GM06990 (cell line): ENCODE measurements at places on chromosomes 2 and 18.

DNA sequence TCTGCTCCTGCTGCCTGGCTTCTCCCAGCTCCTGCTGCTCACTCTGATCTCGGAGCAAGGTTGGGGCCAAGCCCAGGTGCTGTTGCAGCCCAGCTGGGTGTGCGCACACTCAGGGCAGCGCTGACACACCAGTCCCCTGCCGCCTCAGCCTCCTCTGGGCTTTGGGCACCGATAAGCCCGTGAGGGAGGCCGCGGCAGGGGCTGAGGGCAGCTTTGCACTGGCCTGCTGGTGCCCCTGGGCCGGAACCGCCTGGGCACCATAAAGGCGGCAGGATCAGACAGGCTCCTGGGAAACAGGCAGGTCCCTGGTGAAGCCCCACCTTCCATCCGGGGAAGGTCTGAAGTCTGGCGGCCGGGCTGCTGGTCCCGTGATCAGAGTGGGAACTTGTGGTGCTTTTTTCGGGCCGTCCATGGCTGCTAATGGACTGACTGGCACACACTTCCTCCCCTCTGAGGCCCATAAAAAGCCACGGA is 14.1 kb upstream of the EML6 start:
- DNase-seq, result peak; percentile 10

- no peak for DNase-seq
These were observed 261.9 kb upstream of the SIX3 start for GRCh38 chr2:44679584-44679983.

GRCh38 chr18:34738175-34738894 is 28.2 kb downstream of the DTNA start:
- no peak for DNase-seq

DNA sequence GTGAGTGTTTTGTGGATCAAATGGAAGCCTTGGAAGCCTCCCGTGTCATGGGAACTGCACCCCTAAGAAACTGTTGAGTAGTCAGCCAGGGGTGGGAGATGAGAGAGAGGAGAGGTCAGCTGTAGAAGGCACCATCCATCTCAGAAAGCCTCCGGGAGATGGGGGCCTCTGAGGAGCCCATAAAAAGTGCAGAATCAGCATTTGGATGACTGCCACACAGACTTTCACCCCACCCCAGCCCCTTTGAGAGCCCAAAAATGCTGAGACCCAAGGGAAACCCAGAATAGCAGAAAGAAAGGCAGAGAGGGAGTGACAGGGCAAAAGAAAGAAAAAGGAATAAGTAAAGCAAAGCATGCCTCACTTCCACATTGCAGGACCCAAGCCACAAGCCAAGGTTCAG is 443.1 kb upstream of the ZEB2 start:
- no peak for DNase-seq

DNA sequence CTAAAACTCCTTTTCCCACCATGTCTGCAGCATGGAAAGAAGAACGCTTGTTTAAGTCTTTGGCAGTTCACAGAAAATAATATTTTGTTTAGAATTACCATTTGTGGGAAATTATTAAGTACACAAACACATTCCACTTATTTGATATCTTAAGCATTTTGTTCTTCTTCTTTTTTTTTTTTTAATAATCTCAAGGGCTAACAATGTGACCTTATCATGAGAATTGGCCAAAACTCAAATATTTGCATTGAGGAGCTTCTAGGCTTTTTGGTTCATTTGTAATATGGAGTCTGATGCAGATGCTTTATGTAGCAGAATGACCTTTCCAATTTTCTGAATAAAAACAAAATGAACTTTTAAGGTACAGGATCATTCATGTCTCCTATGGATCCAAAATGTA is 555.0 kb downstream of the ZEB2 start:
- DNase-seq, result no peak

DNA sequence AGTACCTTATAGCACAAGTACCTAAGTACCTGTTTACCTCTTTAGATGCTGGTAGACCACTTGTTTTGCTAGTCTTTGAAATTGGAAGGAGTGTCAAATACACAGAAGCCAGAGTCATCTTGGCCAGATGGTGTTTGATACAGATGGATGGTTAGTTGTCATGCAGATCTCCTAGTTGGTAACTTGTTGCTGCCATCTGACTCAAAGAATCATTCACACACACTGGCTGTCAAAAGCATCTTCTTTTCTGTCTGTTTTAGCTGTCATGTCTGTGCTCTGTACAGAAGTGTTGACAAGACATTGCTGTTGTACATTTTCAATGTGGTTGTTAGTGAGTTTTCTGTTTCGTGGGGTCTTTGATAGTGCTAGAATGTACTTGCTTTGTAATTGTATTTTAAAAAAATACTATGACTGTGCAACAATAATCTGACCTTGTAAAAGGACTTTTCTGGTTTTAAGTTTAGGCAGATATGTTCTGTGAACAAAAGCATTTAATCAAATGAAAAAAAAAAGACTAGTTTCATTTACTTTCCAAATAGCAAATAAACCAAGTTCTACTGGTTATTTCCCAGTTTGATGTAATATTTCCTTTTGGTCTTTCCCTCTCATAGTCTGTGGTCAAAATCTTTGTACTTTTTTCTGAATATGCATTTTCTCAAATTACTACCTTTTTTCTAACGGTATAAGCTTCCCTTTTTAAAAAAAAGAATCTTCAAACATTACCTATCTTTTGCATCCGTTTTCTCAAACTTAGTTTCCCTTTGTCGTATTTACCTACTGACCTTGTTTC is 39.9 kb downstream of the TANK start:
- peak; percentile 32 for DNase-seq
